Activated CD4-positive, alpha-beta T cell treated with anti-CD3 and anti-CD28 coated beads, Interleukin-2, Interleukin-6, amounts not matched to agents 100 ng/mL and 50 ng/mL, durations not matched to agents 16 hours and 8 hours (primary cell): ENCODE measurements at places on chromosomes 1 and 21.

DNA sequence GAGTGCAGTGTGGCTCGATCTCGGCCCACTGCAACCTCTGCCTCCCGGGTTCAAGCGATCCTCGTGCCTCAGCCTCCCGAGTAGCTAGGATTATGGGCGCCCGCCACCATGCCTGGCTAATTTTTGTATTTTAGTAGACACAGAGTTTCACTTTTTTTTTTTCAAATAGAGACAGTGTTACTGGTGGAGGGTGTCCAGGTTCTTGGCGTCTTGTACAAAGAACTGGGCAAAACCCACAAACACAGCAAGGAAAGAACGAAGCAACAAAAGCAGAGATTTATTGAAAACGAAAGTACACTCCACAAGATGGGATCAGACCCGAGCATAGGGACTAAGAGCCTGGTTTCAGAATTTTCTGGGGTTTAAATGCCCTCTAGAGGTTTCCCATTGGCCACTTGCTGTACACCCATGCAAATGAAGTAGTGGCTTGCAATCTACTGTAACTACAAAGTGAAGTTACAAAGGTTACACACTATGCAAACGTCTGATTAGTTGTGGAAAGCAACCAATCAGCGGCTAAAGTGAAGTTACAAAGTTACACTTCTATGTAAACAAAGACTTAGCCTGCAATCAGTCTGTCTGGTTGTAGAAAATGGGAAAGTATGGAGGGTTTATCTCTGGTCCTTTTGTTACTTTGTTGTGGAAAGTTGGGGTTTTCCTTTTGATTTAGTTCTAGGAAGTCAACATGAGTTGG is 199.1 kb downstream of the DYRK1A start:
- DNase-seq: no peak

- DNase-seq: no peak
Measured at GRCh38 chr1:41366455-41367287, 5.4 kb downstream of the FOXO6 start.

GRCh38 chr1:207793327-207793726 is 41.5 kb downstream of the CD46 start:
- DNase-seq: no peak

GRCh38 chr1:156717351-156717750 is 10.9 kb upstream of the METTL25B start:
- no peak for DNase-seq

GRCh38 chr1:171460018-171460620 is 25.2 kb upstream of the PRRC2C start:
- DNase-seq: no peak

DNA sequence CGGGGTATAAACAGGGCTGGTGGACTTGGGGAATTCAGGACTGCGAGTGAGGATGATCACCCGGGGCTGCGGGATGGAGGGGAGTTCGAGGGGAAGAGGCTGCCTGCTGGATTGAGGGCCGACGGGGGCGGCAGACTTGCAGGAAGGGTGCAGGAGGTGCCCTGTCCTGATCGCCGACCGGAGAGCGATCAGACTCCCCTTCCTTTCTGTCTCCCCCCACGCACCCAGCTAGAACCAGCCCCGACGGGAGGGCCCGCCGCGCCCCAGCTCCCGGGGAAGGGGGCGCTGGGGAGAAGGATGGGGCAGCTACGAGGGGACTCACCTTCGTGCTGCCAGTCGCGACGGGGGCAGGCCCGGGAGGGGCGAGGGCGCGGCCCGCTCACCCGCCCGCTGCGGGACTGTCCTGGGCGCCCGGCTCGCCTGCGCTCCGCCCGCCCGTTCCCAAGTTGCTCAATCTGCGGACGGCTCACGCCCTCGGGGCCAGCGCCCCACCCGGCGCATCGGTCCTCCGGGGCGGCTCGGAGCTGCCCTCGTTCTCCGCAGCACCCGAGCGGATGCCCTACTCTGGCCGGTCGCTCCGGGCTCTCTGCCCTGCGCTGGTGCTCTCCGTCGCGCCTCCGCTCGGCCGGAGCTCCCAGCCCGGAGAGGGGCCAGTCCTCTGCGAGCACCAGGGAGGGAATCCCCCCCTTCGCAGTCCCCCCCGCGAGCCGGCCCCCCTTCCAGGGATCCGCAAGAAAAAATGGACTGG is at the start of gene RSPO1:
RSPO1 (minus strand) TSS at position 649 of the 748 bp plus-strand sequence. CDS start 5,231 bp downstream, outside the sequence.
- DNase-seq: no peak

- no peak for DNase-seq
Measured at GRCh38 chr1:171403393-171403792, 81.9 kb upstream of the PRRC2C start.

- no peak for DNase-seq
Measured at GRCh38 chr1:114219172-114219868, 65.7 kb upstream of the SYT6 start.

- peak; percentile 45 for DNase-seq
Measured at GRCh38 chr1:206049293-206049692, 3.7 kb upstream of the RHEX start.

DNA sequence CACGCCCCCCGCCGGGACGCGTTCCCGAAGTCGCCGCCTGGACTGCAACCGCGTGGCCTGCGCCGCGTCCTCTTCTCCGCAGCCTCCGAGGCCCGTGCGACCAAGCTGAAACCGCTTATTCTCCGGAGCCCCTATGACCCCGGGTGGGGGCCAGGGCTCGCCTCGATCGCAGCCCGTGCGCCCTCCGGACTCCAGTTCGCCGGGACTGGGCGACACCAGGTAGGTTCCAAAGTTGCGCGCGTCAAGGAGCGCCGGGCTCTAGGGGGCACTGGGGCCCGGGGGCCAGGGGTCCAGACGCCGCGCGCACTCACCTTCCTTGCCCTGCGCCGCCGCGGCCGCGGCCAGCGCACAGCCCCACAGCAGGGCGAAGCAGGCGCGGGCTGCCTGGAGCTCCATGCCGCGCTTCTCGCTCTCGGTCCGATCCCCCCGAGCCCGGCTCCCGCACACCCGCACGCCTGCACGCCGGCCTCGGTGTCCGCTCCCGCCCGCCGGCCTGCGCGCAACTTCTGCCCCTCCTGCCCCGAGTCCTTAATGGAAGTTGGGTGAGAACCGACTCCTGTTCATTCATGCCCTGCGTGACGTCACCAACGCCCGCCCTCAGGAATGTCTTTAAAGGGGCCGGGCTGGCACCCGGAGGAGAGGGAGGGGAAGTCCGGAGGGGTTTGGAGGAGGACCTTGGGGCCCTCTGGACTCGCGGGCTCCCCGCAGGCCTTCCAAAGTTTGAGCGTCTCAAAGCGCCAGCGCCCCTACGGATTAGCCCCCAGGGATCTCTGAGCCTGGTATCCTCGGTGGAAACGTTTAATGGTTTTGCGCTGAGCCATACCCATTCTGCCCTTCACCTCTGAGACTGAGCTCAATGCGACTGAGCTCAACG is at the start of gene EPHA2:
EPHA2 (minus strand) TSS at position 533 of the 874 bp plus-strand sequence; CDS start at position 396, 137 bp downstream.
- no peak for DNase-seq

DNA sequence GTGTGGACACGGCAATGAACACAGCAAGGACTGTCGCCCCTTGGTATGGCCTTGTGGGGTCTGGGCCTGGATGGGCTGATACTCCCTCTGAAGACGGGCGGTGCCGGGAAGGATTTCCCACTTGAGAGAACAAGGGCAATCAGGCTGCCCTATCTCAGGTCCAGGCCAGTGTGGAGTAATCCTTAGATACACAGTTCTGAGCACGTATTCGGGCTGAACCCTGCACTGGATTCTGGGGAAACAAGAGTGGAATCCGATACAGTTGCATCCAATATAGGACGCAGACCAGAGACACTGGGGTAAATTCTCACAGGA is 177.7 kb downstream of the TRABD2B start:
- no peak for DNase-seq

- no peak for DNase-seq
Measured at GRCh38 chr1:7268983-7269382, 483.7 kb downstream of the CAMTA1 start.

DNA sequence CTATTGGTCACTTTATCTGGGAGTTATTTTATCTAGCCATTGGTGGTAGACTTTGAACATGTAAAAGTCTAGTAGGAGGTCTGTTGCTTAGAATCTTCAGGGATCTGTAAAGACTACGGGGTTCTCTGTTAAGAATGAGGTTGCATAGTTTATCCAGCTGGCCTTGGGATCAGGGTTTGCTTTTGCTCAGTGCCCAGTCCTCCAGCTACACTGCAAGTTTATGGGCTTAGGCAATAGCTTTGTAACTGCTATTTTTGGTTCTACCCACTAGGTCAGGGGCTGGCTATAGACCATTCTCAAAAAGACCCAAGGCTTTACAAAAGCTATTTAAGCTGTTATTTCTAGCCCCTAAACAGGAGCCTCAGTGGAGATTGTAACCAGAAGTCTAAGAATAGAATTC is 9.8 kb downstream of the SH3GLB1 start:
- DNase-seq: no peak

GRCh38 chr1:87296206-87296605 is 32.5 kb upstream of the LMO4 start:
- no peak for DNase-seq

- no peak for DNase-seq
Measured at GRCh38 chr21:31993826-31994825, 121.3 kb downstream of the HUNK start.

DNA sequence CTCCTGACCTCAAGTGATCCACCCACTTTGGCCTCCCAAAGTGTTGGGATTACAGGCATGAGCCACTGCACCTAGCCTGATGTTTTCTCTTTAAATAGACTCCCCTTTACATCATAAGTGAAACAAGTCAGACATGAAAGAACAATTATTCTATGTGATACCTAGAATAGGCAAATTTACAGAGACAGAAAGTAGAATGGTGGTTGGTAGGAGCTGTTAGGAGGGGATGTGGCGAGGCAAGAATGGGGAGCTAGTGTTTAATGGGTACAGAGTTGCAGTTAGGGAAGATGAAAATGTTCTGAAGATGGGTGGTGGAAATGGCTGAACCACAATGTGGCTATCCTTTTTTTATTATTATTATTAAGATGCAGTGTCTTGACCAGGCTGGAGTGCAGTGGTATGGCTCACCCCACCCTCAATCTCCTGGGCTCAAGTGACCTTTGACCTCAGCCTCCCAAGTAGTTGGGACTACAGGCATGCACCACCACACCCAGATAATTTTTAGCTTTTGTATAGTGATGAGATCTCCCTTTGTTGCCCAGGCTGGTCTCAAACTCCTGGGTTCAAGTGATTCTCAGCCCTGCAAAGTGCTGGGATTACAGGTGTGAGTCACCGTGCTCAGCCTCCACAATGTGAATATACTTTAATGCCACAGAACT is 28.4 kb downstream of the ELF3 start:
- DNase-seq: no peak

GRCh38 chr1:87495147-87495546 is 166.5 kb downstream of the LMO4 start:
- no peak for DNase-seq

DNA sequence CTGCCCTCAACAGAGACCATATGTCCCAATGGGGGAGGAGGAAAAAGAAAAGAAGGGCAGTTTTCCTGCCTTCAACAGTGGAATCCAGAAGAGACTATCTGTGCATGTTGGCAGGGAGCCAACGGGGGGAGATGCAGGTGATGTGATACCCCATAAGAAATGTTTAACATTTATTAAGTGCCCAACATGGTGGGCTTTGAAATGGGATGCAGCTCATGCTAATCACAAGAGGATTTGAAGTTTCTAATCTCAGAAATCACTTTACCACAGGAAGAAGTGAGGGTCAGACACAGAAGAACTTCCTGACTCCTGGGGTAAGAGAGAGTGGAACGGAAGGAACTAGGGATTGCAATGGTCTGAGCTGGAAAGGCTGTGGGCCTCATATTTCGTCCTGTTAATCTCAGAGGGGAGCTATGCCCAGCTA is 16.2 kb downstream of the CSRP1 start:
- no peak for DNase-seq

- peak; percentile 89 for DNase-seq
Measured at GRCh38 chr1:244319283-244320132, 132.2 kb downstream of the ADSS2 start.

- DNase-seq: no peak
Measured at GRCh38 chr1:24317081-24317480, 2.1 kb upstream of the GRHL3 start.

- no peak for DNase-seq
Measured at GRCh38 chr1:61491497-61491896, 233.4 kb downstream of the TM2D1 start.

DNA sequence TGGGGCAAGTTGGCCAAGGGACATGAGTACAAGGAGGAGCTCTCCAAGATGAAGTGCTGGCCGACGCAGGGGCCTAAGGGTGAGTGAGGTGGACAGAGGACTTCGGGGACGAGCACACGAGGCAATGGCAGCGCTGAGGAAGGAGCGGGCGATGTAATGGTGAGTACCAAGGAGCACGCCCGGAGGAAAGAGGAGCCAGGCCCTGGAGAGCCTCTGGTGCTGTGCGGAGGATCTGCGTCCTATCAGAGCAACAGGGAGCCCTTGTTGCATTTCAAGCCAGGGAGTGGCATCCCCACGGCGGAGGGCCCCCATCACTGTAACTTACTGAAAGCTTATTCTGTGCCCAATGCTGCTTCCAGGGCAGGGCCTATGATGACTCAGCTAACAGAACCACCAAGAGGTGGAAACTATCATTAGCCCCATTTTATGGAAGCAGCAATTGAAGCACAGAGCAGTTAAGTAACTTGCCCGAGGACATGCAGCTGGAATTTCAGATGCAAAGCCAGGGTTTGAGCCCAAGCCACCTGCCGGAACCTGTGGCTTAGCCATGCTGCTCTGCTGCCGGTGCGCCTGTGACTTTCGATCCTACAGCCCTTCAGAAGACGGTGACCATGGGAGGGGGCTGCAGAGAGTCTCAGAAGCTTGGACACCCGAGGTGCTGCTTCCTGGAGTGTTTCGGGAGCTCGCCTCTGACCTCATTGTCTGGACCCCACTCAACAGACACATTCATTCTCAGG is 17.6 kb upstream of the AJAP1 start:
- DNase-seq: no peak

DNA sequence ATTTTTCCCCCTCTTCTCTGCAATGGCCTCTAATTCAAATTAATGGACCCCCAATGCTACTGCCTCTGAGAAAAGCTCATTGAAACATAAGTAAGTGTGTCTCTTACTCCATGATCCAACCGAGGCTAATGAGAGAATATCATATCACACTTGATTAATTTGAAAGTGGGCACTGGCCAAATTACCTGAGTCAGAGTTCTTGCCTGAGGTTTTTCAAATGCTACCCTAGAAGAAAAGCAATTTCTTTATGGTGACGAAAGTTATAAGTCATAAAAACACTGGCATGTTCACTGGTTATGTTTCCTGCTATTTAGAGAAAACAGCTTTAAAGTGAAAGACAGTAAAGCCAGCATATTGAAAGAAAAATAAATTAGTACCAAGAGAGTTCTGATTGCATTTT is 368.8 kb upstream of the TMPRSS15 start:
- DNase-seq: no peak

- no peak for DNase-seq
Measured at GRCh38 chr1:189654906-189655305, 822.8 kb downstream of the BRINP3 start.
